T follicular helper cell (primary cell): ENCODE measurements at places on chromosomes 1 and 21.

- no peak for DNase-seq
Observed at GRCh38 chr1:206935491-206936067, 10.7 kb downstream of the PIGR start.

- DNase-seq: no peak
Observed at GRCh38 chr1:27152004-27152828, 2.7 kb downstream of the SLC9A1 start.

DNA sequence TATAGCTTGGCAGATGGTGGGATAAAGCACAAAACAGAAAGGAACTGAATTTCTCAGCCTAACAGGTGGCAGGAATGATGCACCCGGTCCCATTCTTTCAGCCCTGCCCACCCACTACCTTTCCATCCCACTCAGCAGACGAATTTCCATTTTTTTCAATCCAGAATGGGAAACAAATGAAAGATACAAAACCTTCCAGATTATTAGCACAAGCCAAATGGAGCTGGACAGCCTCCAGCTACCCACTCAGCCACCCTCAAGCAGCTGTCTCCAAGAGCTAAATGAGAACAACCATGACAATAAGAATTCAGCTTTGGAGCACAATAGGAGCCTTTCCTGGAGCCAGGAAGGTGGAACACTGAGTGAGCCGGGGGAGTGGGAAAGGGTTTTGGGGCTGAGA lies 96.3 kb upstream of the ST6GALNAC5 start:
- no peak for DNase-seq

DNA sequence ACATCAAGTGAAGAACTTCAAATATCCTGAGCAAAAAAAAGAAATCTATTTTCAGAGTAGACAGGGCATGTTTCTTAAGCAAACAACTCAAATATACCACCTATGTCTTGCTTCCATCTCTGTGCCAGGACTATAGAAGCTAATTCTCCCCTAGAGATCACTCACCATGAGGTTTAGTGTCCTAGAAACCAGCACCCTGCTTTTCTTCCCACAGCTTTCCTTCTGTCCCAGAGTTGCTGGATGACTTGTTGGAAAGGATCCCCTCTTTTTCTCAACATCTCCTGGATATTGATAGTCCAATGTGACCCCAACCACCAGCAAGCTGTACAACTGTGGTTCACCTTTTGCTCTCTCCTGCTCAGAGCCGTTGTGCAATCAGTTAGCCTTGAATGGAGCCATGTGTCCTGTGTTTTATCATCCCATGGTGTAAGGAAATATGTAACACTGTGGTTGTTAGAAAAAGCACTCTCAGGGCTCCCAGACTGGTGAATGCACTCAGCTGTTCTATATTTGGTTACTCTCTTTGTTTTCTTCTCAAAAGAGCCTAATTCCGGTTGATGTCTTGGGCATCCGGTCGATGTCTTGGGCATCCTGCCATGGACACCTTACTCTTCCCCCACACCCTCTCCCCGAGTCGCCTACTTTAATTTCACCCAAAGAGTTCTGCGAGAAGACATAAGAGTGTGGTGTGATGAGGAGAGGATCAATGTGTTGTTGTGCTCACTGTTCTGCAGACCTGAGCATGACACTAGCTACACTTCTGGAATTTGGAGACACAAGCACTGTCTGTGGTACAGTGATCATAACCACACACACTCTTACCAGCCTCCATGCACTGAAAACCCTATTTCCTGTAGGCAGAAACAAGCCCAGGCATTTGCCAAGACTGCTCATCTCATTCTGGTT lies 1.7 kb downstream of the TNFSF4 start:
- DNase-seq: no peak

GRCh38 chr1:181554465-181554864 lies 71.1 kb downstream of the CACNA1E start:
- no peak for DNase-seq

DNA sequence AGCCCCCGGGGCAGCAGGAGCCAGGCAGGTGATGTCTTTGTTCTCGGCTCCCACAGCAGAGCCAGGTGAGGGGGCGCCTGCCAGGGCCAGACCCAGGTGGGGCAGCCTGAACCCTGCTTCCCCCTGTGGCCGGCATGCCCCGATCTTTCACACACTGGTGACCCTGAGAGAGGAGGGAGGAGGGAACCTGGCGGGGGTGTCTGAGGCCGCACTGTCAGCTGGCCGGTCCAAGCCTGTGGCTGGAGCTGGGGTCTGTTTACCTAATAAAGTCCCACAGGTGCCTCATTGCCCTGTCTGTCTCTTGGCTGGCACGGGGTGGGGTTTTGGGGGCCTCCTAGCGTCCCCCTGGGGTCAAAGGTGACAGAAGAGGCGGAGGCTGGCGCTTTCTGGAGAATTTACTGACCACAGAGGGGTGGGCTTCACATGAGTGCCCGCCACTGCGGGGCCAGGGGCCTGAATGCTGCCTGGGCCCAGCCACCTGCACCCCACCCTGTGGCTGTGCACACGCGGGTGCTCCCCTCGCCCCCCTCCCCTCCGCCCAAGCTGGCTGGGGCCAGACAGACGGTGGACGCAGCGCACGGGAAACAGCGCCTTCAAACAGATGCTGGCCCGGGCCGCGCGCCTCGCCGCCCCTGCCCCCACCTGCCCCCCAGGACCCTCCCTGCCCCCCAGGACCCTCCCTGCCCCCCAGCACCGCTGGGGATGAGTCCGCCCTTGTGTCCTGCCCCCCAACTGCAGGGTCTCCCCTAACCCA lies 5.8 kb downstream of the TMEM240 start:
- DNase-seq: no peak

- DNase-seq: no peak
Observed at GRCh38 chr1:31315902-31316301, 19.1 kb downstream of the ZCCHC17 start.

DNA sequence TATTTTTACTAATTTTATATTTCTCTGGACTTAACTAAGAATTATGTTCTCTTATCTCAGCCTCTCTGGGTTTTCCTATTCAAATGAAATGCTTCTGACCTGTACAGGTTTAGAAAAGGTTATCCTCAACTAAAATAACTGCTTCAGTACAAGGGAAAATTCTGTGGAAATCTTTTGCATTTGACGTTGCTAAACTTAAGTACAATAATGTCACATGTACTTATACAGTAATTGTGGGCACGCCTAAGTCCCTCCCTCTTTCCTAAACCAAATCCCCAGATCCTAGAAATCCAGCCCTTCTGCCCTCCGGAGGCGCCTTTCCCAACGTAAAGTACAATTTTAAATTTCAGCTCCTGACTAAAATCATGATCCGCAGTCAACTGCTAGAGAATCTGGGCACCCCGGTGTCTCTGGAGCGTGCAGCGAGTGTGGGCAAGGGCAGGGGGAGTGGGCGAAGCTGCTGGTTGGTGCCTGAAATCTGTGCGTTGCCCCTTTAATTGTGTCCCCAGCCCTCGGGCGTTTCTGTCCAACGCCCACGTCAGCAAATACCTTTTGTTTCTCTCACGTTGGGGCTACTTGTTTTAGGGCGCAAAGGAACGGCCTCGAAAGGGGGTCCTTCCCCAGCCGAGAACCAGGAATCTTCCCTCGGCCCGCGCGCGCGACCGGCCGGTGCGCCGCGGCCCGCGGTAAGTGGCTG lies at the start of gene ZBTB8A:
Gene ZBTB8A (plus strand): TSS at position 541 of the 697 bp plus-strand sequence. CDS start 53,505 bp downstream, outside the sequence.
- no peak for DNase-seq

DNA sequence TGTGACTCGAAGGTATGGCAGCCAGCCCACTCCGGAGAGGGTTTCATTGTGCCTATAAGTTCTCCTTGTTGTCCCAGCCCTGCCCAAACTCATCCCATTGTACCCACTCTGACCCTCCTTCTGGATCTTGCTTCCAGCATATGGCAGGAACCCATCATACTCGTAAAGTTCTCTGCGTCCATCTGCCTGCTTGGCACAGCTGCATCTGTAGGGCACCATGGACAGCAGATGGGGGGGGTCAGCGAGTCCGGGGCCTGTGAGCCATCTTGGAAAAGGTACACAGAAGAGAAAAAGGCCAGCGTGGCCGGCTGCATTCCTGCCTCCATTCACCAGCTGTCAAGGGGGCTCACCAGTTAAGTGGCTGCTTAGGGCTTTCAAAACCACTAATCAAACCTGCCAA lies 94.9 kb upstream of the IGSF21 start:
- DNase-seq: no peak

DNA sequence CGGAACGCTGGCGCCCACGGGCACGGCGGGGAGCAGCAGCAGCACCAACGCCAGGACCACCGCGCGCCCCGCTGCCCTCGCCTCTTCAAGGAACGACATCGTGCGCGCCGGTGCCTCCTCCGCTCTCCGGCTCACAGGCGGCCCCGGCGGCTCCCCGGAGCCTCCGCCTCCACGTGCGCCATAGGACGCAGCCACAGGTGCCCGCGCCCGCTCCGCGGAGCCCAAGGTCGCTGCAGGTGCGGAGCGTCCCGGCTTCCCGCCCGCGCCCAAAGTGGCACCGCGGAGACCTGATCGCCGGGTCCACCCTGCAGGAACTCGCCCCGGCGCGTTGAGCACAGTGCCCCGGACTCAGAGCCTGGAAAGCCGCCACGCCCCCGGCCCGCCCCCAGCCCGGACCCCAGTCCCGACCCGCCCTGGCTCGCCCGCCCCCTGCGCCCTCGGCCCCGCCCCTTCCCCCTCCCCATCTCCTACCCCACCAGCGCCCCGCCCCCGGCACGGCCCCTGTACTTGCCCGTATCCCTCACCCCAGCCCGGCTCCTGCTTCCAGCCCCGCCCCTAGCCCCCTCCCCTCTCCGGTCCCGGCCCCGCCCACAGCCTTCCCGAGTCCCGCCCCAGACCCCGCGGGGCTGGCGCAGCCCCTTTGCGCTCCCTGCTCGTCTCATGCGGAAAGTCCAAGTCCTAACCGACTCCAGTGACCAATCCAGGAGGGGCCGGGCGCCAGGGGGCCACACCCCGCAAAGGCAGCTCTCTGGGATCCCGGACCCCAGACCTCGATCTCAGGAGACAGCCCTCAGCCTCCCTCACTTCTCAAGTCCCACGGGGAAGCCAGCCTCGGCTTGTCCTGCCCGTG lies at the start of gene MEGF6:
Gene MEGF6 (minus strand): TSS at position 339 of the 850 bp plus-strand sequence. CDS start 240 bp downstream, at position 99.
- DNase-seq: peak; percentile 45

DNA sequence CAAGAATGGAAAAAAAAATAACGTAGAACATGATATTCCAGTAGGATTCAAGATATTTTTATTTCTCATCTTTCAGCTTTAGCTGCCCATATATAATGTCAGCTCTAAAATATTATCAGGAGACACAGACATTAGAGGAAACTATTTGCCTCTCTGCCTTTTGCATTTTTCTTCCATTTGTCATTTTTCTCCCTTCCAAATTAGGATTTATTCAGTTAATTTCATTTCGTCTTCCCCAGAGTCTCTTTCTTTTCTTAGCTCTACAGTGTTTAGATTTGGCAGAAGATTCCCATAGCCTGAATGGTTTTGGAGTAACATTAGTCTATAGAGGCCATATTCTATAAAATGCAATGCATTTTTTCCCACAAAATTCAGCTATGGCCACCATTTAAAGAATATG lies 5.1 kb upstream of the ENAH start:
- no peak for DNase-seq
